CD8-positive, alpha-beta T cell (primary cell): ENCODE measurements at places on chromosomes 7 and 10.

- no peak for DNase-seq
These were observed 74.0 kb upstream of the ST8SIA6 start for GRCh38 chr10:17528306-17528862.

DNA sequence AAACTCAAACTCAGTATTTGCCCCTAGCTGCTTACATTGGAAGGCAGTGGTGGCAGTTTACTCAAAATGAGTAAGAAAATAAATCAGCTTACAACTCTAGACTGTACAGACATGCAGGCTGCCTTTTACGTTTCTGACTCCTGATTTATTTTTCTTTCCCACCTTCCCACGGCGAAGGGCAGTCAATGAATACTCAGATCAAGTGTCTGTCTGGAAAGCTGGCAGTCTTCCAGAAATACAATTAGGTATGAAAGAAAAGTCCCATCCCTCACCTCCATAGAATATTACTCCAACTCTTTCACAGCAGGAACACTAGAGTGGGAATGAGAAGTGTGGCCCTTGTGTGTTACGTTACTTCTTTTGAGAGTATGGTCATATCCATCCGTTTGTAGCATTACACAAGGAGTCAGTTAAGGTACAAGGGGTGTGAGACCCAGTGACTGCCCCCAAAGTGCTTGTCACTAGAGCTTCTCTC is 1.3 kb upstream of the PAPSS2 start:
- DNase-seq = no peak

DNA sequence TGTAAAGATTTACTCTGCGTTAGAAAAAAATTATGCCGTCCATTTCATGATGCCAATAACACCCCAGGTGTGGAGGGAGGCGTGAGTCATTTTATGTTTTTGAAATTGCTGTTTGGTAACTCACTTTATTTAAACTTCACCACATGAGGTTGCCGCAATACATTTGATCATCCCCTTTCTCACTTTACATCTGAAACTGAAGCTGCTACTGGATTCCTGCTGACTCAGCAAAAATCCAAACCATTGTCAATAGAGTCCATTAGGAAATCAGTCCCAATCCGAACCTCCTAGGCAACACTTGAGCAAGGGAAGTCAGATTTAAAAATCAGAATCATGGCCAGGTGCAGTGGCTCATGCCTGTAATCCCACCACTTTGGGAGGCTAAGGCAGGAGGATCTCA is 136.6 kb upstream of the SVIL start:
- DNase-seq = no peak

GRCh38 chr10:110842326-110842904 is 29.3 kb upstream of the PDCD4 start:
- no peak for DNase-seq

GRCh38 chr7:65832281-65832680 is 40.6 kb upstream of the VKORC1L1 start:
- no peak for DNase-seq

GRCh38 chr10:48520184-48520506 is 84.7 kb downstream of the ARHGAP22 start:
- DNase-seq = no peak

GRCh38 chr10:115023715-115024114 is 69.5 kb upstream of the ATRNL1 start:
- DNase-seq = no peak

DNA sequence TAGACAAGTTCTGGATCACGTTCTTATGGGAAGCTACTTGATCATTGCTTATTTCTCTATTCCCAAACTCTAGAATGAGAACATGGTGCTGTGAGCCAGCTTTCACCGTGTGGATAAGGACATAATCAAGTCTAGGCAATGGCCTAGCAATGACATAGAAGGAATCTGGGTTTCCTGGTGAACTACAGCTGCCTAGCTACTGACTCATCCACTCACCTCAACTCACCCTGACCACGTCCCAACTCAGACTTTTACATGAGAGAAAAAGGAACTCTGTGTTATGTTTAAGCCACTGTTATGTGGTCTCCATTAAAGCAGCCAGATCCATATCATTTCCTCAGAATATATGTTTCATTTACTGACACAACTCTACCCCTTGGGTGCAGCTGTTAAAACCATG is 18.8 kb upstream of the MET start:
- DNase-seq = no peak

DNA sequence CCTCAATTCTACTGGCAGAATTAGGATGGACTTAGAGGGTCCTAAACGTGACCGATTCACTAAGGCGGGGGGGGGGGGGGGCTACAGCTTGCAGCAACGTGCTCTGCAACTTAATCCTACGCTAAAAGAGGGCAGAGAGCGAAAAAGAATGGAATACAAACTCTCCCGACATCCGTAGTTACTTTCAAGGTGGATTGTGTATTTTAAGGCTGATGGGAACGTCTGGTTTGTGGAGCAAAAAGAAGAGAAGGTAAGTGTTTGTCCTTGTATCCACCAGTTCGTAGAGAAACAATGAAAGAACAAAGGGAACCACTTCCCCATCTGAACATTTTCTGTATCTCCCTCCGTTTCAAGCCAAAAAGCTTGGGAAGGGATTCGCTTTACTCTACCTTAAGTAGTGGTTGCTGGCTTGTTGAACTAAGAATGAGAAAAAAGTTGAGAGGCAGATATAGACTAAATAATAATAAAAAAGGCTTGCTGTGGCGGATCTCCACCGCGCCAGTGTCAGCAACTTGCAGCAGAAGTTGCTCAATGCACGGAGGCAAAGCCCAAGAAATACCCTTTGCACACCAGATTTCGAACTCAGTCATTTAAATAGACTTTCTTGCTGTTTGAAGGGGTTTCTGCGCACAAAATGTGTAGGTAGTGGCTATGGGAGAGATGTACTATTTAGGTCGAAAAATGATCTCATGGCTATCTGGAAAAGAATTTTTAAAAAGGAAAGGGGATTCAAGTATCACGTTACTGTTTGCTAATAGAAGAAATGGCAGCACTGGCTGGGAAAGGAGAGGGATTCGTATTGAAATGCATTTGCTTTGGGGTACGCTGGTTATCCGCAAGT is 736 bp downstream of the SKIDA1 start:
- DNase-seq = peak; percentile 20

DNA sequence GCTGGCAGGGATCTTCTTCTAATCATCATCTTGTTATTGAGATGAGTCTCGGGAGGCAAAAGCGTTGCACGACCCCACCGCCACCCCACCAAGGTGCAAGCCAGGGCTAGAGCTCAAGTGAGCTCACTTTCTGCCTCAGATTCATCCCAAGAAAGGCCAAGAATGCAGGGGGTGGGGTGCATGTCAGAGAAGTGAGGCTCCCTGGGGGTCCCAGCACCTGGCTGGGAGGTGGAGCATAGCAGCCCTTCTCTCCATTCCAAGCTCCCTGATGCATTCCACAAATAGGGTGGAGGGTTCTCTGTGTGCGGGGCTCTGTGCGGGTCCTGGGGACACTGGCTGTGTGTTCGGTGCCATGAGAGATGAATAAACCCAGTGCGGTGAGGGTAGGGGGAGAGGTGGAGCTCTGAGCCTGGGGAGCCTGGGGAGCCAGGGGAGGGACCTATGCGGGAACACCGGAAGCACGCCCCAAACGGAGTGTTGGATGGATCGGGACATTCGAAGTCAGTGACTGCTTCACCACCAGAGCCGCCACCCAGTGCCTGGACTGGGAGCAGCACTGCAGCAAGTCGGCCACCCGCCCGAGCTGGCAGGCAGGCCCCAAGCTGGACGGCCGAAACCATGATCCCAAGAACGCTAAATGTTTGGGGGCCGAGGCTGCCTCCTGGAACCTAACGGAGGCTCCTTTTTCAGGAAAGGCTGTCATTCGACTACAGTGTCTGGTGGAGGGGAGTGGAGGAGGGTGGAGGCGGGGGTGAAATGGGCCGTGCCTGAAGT is 17.9 kb upstream of the HMX3 start:
- no peak for DNase-seq

- no peak for DNase-seq
These were observed 816 bp downstream of the UCMA start for GRCh38 chr10:13233358-13233757.

- DNase-seq = no peak
These were observed 116.6 kb upstream of the SAMD8 start for GRCh38 chr10:74994854-74995253.

DNA sequence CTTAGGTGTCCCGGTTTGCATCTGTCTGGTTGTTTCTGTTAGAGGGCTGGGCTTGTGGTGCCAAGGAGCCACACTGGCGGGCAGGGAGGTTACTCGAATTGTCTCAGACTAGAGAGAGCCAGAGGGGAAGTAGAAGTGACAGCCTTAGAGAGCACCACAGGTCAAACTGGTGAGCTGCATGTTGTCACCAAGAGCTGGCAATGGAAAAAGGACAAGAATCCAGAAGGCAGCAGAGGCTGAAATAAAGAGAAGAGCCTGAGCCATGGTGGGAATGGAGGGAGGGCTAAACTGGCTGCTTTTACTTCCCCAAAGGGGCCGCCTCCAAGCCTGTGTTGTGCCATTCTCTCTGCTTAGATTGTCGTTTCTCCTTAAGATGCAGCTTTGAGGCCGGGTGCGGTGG is 31.1 kb upstream of the RHBDD2 start:
- DNase-seq = no peak

DNA sequence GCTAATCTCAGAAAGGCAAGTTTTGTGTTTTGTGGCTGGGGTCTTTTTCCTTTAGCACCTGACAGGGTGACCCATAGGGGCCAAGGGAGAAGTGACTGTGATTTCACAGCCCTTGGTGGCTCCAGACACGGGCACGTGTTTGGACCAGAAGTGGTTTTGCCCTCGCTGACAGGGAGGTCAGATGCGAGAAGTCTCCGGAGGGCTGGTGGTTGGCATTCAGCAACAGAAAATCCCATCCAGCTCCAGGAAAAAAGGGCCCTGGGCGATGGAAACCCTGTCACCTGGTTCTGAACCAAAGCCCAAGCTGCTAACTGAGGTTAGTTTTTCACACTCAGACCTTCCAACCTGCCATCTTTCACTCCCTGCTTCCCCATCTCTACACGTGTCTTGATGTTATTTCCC is 272.9 kb downstream of the TRIL start:
- DNase-seq = no peak

- DNase-seq = no peak
These were observed 38.1 kb upstream of the HBP1 start for GRCh38 chr7:107130487-107131220.

- no peak for DNase-seq
These were observed 92.5 kb downstream of the KMT2E start for GRCh38 chr7:105106473-105106872.

GRCh38 chr7:65287023-65287422 is 86.6 kb upstream of the ZNF92 start:
- DNase-seq = no peak

GRCh38 chr7:133562621-133563020 is 309.7 kb downstream of the EXOC4 start:
- DNase-seq = no peak

GRCh38 chr7:106774768-106775551 is 90.1 kb upstream of the PIK3CG start:
- DNase-seq = no peak

- DNase-seq = no peak
These were observed 187.9 kb upstream of the MALRD1 start for GRCh38 chr10:18860631-18861240.
